ENCODE measurements at places on chromosomes 5 and 9.

DNA sequence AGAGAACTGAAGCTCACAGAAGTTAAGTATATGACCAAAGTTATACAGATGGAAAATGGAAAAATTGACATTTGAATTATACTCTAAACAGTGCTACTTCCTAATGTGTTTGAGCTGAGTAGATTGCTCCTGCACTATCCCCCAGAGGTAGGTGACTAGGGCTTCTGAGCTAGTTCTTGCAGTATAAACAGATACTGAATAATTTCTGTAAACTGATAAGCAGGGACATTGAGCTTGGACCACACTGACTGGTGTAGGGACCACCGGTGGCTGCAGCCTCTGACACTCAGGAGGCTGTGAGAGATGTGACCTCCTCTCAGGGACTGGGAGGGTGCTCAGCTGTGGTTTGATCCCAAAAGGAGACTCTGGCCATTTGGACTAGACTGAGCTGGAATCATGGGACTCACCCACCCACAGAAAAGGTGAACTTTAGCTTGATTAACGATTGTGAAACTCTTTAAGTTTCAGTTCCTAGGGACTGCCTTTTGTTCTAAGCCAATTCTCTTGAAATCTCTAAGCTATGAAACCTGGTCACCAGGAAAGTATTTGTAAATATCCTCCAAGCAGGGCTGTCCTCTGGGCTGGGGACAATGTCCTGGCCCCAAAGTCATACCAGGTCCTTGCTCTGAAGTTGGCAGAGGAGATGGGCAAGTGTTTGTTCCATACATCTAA lies 291.5 kb downstream of the SEC61B start:
- DNase-seq, result no peak

- DNase-seq, result no peak
Measured at GRCh38 chr5:34624691-34625090, 31.4 kb upstream of the RAI14 start.

DNA sequence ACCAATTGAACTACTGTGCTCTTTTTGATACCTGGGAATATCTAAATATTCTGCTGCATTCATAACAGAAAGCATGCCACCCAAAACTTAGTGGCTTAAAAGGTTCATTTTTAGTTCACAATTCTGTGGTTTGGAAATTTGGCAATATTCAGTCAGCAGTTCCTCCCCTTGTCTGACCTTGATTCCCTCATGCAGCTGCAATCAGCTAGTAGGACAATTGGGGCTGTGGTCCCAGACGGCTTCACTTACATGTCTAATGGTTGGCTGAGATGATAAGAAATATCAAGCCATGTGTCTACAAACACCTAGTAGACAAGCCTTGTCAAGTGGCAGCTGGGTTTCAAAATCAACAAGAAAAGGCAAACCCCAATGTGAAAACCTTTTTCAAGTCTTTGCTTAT lies 51.3 kb downstream of the ANXA1 start:
- no peak for DNase-seq

GRCh38 chr9:136651860-136652259 lies 10.9 kb upstream of the EGFL7 start:
- DNase-seq, result no peak

- DNase-seq, result no peak
Measured at GRCh38 chr5:127411381-127411780, 106.1 kb upstream of the PRRC1 start.
